ENCODE measurements at places on chromosomes 11 and 22.

DNA sequence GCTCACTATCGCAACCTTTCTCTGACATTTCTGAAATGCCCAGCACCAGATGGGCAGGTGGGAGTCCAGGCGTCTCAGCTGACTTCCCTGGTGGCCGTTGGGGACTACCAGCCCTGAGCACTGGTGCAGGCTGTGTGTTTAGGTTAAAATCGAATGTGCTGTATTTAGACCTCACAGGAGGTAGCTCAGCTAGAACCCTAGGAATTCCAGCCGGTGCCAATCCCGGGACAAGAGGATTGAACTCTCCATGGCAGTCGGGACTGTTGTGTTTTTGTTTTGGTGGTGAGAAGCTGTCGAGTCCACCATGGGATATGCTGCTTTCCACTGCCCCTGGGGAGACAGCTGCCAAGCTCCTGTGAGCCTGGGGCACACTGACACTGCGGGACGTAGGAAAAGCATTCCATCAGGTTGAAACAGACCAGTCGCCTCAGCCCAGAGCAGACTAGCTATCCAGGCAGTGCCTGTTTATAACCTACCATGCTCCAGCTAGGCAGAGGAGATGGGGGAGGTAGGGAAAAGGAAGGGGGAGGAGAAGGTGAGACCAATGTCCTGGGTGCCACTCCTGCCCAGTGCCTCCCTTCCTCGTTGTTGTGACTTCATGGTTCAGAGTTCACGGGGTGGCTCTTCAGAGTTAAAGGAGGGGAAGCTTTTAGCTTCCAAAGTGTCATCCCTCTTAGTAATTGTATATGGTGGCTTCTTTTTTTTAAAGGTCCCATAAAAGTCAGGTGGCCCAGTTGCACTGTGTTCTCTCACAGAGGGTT, 53.0 kb downstream of the MICAL2 start:
- no peak for DNase-seq

GRCh38 chr22:30185129-30185528, 61.4 kb downstream of the LIF start:
- peak; percentile 46 for DNase-seq

DNA sequence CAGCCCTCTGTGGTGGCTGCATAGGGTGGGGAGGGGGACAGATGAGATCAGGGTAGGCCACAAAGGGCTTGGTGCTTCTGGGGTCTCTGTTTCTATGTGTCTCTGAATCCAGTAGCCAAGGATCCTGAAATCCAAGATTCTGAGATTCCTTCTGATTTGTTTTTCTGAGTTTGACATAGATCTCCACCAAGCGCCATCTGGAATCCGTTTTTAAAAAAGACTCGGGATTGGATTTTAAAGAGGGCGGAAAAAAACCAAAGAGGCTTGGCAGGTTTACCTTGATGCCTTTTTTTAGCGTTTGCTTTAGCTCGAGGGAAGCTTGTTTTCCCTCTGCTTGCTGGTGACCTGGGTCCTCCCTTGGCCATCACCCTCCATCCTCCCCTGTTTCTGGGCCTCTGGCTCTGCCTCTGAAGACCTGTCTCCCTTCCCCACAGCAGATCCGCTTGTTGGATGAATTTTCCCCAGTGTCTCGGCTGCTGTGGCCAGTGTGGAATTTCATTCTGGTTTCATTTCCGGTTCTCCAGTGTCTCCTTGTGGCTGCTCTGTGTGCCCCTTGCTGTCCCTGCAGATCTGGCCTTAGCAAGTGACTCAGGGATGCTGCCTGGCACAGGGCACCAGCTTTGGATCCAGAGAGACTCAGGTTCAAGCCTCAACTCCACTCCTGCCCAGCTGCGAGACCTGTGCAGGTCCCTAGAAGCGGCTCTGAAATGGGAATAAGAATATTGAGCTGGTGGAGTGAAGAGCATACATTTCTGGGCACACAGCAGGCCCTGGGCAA, 15.1 kb downstream of the SYNGR1 start:
- DNase-seq, result no peak

DNA sequence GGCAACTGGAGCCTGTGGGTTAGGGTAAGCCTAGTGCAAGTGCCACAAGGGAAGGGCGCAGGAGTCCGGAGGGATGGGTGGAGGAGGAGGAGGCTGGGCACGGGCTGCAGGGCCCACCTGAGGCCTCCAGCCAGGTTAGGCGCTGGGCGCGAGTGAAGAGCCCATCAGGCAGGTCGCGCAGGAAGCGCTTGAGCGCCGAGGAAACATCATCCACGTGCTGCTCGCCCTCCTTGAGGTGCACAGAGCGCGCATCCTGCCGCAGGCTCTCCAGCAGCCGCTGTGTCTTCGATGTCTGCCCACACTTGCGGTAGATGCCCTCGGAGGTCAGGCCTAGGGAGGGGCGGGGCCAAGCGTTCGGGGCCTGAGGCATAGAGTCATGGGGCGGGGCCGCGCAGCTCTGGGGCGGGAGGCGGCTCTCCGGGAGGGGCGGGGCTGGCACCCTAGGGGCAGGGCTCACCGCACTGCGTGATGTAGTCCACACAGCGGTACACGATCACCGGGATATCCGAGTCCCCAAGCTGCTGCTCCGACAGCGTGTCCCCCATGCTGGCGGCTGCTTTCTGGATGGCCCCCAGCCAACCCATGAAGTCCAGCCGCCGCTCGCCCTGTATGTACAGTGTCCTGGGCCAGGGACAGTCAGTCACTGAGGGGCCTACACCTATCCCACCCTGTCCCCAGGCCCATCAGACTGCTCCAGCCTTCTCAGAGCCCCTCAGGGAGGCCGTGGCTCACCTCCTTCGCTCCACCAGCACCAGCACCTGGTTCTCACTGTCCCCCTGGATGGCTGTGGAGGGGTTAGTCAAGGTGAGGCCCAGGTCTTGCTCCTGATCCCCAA, 22.9 kb upstream of the PDE2A start:
- DNase-seq, result no peak

GRCh38 chr22:42985531-42985905, 29.4 kb downstream of the PACSIN2 start:
- no peak for DNase-seq
